ENCODE measurements at places on chromosomes 6 and 20.

DNA sequence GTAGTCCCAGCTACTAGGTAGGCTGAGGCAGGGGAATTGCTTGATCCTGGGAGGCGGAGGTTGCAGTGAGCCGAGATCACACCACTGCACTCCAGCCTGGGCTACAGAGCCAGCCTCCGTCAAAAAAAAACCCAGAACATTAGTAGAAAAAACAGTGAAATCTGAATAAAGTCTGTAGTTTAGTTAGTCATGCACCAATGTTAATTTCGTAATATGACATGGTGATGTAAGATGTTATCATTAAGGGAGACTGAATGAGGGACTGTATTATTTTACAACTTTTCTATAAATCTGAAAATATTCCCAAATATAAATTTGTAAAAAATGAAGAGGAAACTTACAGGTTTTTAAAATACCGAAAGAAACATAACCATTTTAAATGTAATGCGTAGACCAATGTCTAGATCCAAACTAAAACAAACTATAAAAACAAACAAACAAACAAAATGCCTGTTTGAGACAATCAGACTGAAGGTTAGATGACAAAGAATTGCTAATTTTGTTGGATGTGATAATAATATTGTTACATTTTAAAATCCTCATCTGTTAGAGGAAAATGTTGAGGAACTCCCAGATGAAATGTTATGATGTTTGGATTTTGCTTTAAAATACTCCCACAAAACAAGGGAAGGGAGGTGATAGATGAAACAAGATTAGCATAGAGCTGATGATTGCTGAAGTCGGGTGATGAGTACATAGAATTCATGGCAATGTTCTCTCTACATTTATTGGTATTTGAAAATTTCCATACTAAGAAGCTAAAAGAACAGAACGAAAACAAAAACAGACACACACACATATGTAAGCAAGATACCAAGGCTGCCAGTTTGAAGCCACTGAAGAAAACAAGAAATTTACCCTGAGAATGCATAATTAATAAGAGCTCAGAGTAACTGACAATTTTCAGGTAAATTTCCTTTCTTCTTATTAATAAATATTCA lies 1.8 kb downstream of the GSTA4 start:
- DNase-seq: no peak

DNA sequence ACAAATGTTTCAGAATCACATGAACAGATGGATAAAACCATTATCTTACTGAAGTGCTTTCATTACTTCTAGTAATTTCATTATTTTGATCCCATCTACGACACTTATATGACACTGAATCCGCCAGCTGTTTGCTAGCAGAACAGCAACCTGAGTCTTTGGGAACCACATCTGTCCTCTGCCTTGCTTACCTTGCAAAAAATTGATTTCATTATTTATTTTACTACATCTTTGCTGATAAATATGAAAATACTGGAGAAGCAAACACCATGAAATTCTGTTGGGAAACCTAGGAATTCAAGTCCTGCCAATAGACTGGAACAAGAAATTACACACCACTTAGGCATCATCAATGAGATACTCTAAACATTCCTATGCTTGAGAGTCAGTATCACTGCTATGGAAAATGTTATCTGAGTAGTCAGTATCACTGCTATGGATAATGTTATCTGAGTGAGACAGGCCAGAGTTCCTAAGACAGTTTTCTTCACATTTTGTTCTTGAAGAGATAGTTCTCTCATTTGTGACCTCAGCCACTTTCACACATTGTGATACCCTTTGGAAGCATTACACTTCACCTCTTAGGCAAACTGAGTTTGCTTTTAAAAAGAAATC lies 91.9 kb downstream of the PDE10A start:
- no peak for DNase-seq

- DNase-seq: peak; percentile 40
These were observed 48.1 kb downstream of the KCNS1 start for GRCh38 chr20:45052698-45053429.

DNA sequence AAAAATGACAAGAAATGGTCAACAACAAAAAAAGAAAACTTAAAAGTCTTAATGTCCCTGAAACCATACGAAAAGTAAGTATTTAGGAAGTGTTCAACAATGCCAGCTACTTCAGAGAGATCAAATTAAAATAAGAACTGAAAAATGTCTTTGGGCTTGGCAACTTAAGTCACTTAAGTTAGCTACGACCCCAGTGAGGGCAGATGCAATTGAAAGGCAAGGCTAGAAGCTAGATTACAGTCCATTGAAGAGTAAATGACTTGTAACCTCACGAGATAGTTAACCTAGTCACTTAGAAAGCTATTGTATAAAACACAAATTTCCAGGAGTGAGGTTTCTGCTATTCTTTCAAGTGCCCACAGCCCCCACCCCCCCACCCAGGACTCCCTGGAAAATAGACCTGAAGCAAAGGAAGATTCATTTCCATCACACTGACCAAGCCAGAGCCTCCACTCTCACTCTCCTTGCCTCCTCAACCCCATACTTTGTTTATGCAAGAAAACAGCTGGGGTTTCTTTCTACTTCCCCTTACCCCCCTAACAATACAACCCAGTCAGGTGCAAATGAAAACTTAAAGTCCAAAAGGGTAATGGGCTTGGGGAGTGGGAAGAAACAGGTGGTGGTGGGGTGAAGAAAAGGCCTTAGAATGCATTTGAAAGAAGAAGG lies 14.6 kb downstream of the RTN4IP1 start:
- no peak for DNase-seq

- DNase-seq: peak; percentile 17
These were observed 639 bp upstream of the RCAN2 start for GRCh38 chr6:46491628-46492547.

- DNase-seq: no peak
These were observed 23.3 kb downstream of the EDN1 start for GRCh38 chr6:12313306-12313991.

GRCh38 chr6:63565727-63566596 lies 6.3 kb upstream of the LOC128125822 start:
- DNase-seq: no peak

DNA sequence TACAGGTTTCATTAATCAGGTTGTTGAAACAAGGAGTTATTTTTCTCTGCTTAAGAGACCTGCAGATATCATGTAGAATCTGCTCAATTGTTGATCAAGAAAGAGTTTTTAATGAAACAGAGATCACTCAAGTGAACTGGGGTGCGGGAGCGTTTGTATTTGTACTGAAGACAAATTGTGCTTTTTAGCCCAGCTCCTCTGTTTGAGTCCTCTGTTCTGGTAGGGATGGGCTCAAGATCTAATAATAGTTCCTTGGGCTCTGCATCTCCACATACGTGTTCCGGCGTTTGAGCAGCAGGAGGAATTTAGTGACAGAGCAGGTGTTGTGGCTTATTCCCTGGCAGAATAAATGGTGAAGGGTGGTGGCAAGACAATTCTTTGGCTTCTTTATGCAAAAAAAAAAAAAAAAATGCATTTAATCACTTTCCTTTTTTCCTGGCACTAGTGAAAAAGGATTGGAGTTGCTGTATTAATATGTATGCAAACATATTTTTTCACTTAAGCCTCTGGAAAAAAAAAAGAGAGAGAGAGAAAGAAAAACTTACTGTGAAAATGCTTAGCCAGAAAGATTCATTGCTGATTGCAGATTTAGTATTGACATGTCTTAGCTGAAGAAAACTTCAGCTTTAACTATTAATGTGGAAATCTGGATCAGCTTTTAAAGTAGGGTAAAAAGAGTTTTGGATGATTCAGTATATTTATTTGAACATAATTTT lies 4.0 kb downstream of the CITED2 start:
- DNase-seq: no peak

DNA sequence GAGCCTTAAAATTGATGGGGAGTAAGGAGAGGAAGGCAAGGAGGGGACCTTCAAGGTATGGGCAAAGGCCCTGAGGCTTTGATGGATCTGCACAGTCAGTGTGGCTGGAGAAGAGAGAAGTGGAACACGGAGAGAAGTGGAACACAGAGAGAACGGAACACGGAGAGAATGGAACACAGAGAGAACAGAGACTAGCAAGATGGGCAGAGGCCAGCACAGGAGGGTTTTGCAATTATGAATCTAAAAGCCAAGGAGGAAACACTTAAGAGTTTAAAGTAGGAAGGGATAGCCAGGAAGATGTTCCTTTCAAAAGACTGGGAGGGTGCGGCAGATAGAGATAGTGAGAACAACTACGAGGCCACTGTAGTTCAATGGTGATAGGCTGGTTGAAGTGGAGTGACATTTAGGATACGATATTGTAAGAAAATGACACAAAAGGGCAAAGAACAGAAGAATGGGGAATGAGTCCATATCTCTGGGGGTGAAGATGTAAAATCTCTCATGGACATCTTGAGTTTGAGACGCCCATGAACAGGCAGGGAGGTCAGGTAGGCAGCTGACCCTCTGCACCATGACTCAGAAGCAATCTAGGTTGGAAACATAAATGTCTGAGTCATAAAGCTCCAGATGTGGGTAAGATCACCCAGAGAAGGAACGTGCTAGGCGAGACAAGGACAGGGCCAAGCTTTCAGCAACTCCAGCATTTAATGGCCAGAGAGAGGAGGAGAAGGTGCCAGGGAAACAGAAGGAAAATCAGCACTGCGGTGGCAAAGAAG lies 25.4 kb downstream of the ZMYND8 start:
- no peak for DNase-seq

DNA sequence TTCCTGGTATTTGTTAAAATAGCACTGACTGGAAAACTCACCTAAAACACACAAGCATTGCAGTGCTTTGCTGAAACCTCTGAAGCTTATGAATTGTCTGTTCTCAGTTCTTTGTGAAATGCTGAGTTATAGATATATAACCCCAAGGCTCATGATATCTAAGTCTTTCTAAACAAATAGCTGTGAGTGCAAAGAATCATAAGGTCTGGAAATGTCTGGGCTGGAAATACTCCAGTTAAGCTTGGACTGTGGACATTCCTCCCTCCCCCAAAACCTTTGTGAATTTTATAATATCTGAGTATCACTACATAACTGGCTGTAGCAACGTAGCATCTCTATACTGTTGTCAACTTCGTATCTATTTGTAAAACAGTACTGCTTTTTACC lies 69.1 kb downstream of the CBLN4 start:
- DNase-seq: no peak

DNA sequence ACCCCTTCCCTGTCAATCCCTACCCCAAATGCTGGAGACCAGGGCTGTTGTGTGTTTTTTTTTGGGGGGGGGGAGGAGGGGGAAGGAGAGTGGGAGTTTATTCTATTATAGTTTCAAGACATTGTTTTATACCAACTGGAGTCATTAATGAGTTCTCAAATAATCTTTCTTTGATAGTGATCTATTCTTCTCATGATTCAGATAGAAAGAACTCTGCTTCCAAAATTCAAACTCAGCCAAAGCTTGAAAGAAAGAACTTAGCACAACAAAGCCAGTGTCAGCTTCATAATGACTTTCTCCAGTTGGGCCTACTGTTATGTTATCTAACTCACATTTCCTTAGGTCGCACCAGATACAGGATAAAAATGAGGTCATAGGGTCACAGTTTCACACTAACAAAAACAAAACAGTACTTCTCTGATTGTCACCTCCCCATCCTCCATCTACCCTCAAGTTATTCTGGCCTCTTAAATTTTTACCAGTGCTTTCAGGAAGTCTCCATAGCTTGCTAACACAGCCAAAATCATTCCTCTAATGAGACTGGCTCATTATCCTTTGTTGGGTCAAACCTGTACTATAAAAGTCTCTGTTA lies 19.0 kb upstream of the MAP3K7 start:
- DNase-seq: no peak

GRCh38 chr6:72724545-72724944 lies 102.7 kb downstream of the KCNQ5 start:
- no peak for DNase-seq

GRCh38 chr6:96947055-96947454 lies 22.5 kb downstream of the KLHL32 start:
- no peak for DNase-seq

DNA sequence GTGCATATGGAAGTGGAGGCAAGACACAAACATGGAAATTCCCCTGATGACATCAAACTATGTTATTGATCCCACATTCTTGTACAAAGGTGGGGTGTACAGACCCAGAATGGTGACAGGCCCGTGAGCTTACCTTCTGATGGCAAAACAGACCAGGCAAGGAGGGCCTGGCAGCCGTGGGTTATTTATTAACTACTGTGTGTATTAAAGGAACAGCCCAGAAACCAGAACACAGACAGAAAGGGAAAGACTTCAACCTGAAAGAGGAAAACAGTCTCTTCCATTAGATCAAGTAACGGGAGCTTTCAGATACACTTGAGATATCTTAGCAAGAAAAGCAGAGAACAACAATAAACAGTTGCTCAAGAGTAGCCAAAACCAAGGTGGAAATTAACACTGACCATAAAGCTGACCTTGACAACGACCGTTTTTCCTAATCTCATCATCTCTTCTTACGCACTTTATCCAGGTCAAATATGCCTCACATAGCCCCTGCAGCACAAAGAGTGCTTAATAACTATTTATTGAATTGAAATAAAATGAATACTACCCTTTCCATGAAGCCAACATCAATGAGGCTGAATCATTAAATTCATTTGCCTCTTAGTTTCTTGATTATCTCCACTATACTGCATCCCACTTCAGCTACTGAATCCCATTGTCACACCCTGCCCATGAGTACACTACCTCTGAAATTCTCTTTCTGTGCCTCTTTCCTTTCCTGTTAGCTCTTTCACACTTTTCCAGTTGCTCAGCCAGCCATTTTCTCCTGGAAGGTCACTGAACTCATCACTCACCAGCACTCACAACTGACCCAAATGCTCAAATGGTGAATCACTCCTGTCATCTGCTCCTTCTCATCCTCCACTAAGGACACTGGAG lies 67.4 kb downstream of the MOXD1 start:
- no peak for DNase-seq

DNA sequence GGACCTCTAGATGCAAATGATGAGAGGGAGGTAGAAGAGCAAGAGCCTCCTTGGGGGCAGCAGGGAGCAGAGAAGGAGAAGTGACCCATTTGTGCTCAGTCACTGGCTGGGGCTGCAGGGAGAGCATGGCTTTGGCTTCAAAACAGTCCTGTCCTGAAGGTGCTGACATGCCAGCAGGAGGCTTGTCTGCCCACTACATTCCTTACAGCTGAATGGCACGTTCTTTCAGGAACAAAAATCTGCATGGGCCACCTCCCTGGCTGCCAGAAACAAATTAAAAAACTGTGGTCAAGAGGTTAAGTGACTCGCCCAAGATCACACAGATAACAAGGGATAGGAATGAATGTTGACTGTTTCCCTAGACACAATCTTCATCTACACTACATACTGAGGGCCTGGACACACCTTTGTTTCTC lies 188.8 kb downstream of the HIVEP2 start:
- DNase-seq: no peak

DNA sequence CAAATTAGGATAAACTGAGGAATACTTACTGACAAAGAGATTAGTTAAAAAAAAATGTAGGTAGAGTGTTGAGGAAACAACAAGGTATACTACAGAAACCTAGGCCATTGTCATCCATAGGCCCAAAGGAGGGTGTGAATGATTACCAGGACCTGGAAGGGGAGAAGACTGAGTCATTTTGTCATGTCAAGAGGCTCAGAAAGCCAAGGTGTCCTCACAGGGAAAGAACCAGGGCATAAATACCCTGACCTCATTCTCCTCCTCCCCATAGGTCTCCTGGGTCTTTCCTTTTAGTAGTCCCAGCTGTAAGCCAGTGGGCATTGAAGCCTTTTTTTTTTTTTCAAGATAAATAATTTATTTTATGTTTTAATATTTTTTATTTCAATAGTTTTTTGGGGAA lies 582.1 kb upstream of the JAG1 start:
- no peak for DNase-seq
